ENCODE measurements at places on chromosomes 11 and 22. TPM values are rescaled to one million over a fixed set of nuclear protein-coding genes. Genes with fewer than 3 reads are reported as not detected.

- H3K4me1 ChIP-seq, result peaks cover 53% of the 10 kb centered on the region
- no peak overlapping the region for H3K4me3 ChIP-seq
- H3K36me3 ChIP-seq, result no peaks in the 10 kb centered on the region
- H3K27me3 ChIP-seq, result no peaks in the 10 kb centered on the region
Measured at GRCh38 chr11:36469063-36469462, 41.0 kb downstream of the TRAF6 start.

DNA sequence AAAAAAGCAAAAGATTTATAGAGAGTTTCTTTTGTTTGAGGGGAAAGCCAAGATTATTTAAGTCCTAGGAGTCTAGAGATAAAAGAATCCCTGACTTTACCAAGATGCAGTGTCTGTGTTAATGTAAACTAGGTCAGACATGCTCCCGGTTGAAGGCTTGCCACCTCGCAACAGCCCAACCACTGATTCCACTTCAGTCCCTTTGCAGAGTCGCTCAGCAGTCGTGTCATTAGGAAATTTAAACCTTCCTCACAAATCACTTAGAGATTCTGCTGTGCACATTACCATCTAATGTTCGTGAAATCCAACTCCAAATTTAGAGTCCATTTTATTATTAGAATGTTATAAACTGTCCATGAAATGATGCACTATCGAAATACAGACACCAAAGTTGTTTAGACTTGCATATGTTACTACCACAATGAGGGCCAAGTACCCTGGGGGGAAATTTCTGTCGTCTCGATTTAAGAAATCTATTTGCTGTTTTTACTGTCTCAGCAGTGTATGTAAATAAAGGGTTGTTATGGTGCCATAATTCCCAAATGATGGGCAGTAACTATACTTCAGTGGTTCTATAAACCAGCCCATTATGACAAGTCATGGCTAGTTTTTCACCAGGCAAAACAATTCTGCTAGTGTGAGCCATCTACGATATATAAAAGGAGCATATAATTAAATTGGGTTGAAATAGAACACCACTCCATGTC is 101.4 kb upstream of the MTNR1B start:
- no peak for DNase-seq
- H3K36me3 ChIP-seq, result no peaks in the 10 kb centered on the region
- no peaks in the 10 kb centered on the region for H3K27me3 ChIP-seq
- no peak overlapping the region for H3K4me3 ChIP-seq

SHANK2 gene
- total RNA-seq, result 0.15 TPM

PNPLA3 gene
- 1.9 TPM for total RNA-seq

DNA sequence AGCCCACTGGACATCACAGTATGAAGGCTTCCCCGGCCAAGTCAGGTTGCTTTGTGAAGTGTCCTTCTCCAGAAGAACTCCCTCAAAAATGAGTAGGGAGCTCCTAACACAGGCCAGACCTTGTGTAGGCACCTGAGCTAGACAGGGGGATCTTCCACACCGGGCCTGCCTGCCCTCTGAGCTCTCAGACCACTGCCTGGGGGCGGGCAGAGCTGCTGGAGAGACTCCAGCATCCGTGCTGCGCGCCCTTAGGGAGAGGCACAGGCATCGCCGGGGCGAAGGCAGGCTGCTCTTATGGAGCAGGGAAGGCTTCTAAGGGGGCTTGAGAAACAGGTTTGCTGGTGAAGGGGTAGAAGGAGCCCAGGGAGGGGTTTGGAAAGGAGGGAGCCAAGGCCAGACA is 4.4 kb downstream of the KCNJ5 start:
- DNase-seq, result no peak
- no peaks in the 10 kb centered on the region for H3K27me3 ChIP-seq
- H3K36me3 ChIP-seq, result no peaks in the 10 kb centered on the region

DNA sequence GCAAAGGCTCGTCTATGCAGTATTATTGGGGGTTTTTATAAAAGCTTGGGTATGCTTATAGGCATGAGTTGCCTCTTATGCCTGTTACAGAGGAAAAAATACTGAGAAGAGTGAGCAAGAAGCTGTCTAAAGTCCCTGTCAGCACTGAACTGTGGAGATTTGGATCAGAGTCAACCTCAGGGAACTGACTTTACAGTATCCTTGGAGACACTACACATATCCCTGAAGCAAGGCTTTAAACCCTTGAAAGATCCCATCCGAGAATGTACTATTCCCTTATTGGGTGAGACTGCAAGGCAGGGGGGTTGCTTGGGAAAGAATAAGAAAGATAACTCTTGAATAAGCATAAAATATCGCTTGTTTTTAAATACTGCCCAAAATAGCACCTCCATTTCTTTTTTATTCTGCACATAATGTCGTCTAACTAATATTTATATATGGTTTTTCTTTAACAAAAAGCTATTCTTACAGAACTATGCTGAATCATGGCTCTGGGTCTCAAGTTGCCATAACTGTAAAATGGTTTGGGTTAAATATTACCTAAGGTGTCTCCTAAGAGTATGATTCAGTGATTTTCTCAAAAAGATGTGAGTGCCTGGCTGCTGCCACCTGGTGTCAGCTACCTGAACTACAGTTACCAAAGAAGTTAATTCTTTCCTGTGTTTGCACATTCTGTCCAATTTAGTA is 1062.8 kb downstream of the DLG2 start:
- DNase-seq, result peak; percentile 25
- H3K36me3 ChIP-seq, result no peaks in the 10 kb centered on the region
- H3K4me1 ChIP-seq, result no peaks in the 10 kb centered on the region
- no peak overlapping the region for H3K4me3 ChIP-seq
- no peaks in the 10 kb centered on the region for H3K27me3 ChIP-seq

SCGB2A2 gene
- total RNA-seq, result not detected

DNA sequence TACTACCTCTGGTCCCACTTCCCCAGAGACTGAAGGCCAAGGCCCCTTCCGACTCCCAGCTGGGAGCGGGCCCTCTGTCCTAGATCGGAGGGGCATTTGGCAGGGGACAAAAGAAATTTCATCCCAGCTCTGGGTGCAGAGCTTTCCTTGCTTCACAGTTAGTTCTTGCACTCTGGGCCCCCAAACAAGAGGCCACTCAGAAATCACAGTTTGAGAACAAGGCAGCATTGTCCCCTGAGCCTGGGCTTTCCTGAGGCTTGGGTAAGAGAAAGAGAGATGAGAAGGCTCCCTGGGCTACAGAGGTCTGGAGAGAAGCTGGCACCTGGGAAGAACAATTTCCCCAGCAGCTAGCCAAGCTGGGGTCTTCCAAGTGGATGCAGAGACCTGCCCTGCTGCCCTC is 71.8 kb upstream of the NCAM1 start:
- no peaks in the 10 kb centered on the region for H3K27me3 ChIP-seq
- no peaks in the 10 kb centered on the region for H3K4me1 ChIP-seq
- no peak for DNase-seq
- no peak overlapping the region for H3K27ac ChIP-seq
- H3K36me3 ChIP-seq, result no peaks in the 10 kb centered on the region
- no peak overlapping the region for H3K4me3 ChIP-seq

GRCh38 chr11:63769042-63769713 is 603 bp upstream of the ZFTA start:
- H3K27me3 ChIP-seq, result peaks cover 4% of the 10 kb centered on the region
- H3K27ac ChIP-seq, result no peak overlapping the region
- peaks cover 6% of the 10 kb centered on the region for H3K36me3 ChIP-seq

TRPC6 gene
- total RNA-seq, result not detected

TCN2 gene
- 0.53 TPM for total RNA-seq

GRCh38 chr11:1130276-1131032 is 27.3 kb upstream of the MUC5AC start:
- H3K27ac ChIP-seq, result no peak overlapping the region
- peaks cover 11% of the 10 kb centered on the region for H3K27me3 ChIP-seq
- H3K36me3 ChIP-seq, result no peaks in the 10 kb centered on the region
- DNase-seq, result no peak
- no peak overlapping the region for H3K4me3 ChIP-seq

MAP6 gene
- total RNA-seq, result 0.53 TPM

DNA sequence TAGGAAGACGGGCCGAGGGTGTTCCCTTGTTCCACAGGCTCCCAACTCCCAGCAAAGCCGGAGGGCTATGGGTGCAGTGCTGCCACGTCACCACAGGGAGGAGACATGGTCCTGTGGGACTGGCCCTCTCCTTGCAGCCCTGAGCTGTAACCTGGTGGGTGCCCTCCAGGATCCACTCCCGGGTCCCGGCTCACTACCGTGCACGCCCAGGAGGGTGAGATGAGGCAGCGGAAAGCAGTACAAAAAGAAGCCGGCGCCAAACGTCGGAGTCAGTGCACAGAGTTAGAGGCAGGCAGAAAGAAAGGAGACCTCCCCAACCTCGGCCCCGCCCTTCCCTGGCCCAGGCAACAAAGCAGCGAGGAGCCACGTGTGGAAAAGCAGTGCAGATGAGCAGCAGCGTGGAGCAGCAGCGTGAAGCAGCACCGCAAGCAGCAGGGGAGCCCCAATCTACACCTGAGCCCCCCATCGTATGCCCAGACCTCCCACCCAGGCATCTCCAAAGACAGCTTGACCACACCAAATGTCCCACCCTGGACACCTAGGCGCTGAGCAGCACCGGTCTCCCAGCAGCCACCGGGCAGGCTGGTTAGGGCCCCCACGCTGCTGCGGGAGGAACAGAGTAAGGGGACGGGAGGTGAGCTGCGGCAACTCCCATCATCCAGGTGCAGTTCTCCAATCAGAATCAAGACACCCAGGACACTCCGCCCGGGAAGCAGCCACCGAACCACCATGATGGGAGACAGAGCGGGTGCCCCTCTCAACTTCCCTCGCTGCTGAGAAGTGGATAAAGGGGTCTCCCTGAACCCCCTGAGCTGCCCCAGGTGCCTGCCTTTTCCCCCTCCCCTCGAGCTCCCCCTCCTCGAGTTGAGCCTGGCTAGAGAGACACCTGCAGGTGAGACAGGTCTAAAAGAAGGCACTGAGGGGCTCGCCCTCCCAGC is 28.8 kb downstream of the IGSF9B start:
- H3K4me1 ChIP-seq, result no peaks in the 10 kb centered on the region
- no peak overlapping the region for H3K4me3 ChIP-seq
- H3K36me3 ChIP-seq, result no peaks in the 10 kb centered on the region
- peak; percentile 73 for DNase-seq
- no peak overlapping the region for H3K27ac ChIP-seq

- H3K36me3 ChIP-seq, result no peaks in the 10 kb centered on the region
- H3K4me1 ChIP-seq, result no peaks in the 10 kb centered on the region
- H3K4me3 ChIP-seq, result no peak overlapping the region
- no peak for DNase-seq
Measured at GRCh38 chr22:21876486-21877176, 9.2 kb upstream of the MAPK1 start.

GRCh38 chr11:70111269-70112016 is 33.3 kb downstream of the ANO1 start:
- no peaks in the 10 kb centered on the region for H3K36me3 ChIP-seq
- H3K27me3 ChIP-seq, result 0 out of 2 replicates have a peak, but pooled peaks cover 4% of the 10 kb centered on the region
- peak; percentile 91 for DNase-seq
- peak overlapping the region; percentile 21 for H3K4me3 ChIP-seq
- peak overlapping the region; percentile 24 for H3K27ac ChIP-seq

GRCh38 chr11:126079621-126080124 is 17.0 kb upstream of the CDON start:
- H3K27me3 ChIP-seq, result no peaks in the 10 kb centered on the region
- H3K27ac ChIP-seq, result peak overlapping the region; percentile 56
- DNase-seq, result no peak
- no peak overlapping the region for H3K4me3 ChIP-seq
- peaks cover 39% of the 10 kb centered on the region for H3K4me1 ChIP-seq
- no peaks in the 10 kb centered on the region for H3K36me3 ChIP-seq

- DNase-seq, result no peak
- H3K27me3 ChIP-seq, result no peaks in the 10 kb centered on the region
- no peak overlapping the region for H3K4me3 ChIP-seq
- no peaks in the 10 kb centered on the region for H3K36me3 ChIP-seq
- no peak overlapping the region for H3K27ac ChIP-seq
- no peaks in the 10 kb centered on the region for H3K4me1 ChIP-seq
Measured at GRCh38 chr11:66815646-66816045, 27.6 kb upstream of the RCE1 start.

GRCh38 chr11:69924308-69925161 is 105.3 kb upstream of the FGF3 start:
- no peaks in the 10 kb centered on the region for H3K4me1 ChIP-seq
- H3K36me3 ChIP-seq, result no peaks in the 10 kb centered on the region
- H3K27ac ChIP-seq, result no peak overlapping the region
- no peaks in the 10 kb centered on the region for H3K27me3 ChIP-seq
- no peak overlapping the region for H3K4me3 ChIP-seq

OR52N4 gene
- total RNA-seq, result not detected

OR4D5 gene
- total RNA-seq, result not detected

DNA sequence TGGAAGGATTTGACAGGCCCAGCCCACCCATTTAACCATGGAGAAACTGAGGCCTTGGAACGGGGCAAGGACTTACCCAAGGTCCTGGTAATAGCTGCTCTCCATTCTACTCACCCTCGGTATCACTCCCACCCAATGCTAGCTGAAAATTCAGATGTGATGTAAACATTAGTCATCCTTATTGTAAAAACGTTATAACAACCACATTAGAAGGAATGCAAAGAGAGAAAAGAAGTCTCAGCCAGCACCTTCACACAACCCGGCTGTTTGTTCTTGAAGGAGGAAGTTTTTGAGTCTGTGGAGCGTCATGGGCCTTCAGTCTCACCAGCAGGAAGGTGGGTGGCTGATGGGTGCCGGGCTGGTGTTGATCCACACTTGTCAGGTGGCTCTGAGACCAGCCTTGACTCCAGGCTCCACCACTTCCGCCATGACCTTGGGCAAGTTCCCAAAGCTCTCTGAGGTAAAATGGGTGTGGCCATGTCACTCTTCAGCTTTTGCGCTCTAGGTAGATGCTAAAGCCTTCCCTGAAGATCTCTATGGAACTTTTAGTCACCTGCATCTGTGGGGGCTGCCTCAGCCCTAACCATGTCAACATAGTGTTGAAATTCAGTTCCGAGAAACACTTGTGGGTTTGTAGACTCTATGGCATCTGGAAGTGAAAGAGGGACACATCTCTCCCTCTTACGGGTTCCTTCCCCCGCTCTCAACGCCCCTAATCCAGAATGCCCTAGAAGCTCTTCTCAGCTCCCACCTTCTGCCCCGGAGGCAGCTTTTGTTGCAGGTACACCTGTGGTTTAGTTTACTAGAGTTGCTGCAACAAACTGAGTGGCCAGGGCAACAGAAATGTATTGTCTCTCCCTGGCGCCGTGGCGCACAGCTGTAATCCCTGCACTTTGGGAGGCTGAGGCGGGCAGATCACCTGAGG is 14.8 kb downstream of the CD6 start:
- no peaks in the 10 kb centered on the region for H3K36me3 ChIP-seq
- H3K27me3 ChIP-seq, result no peaks in the 10 kb centered on the region
- DNase-seq, result no peak
- no peak overlapping the region for H3K4me3 ChIP-seq
- no peaks in the 10 kb centered on the region for H3K4me1 ChIP-seq

DNA sequence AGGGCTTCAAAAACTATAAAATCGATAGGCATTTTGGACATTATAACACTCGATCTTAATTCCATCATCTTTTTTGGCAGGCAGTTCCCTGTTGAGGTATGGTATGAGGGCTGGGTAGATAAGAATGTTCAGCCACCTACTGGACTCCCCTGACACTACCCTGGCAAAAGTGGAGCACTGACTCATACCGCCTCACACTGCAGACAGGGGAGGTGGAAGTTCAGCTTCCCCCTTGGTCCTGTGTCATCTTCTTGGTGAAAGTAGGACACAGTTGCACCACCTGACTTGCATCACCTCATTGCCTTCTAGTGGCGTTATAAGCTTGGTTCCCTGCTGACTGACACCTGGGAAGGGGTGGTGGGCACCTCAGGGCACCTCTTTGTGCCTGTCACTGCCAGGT is 30.4 kb downstream of the PAAF1 start:
- H3K36me3 ChIP-seq, result peaks cover 6% of the 10 kb centered on the region
- H3K4me1 ChIP-seq, result no peaks in the 10 kb centered on the region
- no peak overlapping the region for H3K27ac ChIP-seq
- no peak overlapping the region for H3K4me3 ChIP-seq
- H3K27me3 ChIP-seq, result no peaks in the 10 kb centered on the region

GRCh38 chr22:28442711-28443525 is 236.7 kb downstream of the TTC28 start:
- H3K36me3 ChIP-seq, result no peaks in the 10 kb centered on the region
- no peak overlapping the region for H3K4me3 ChIP-seq
- peaks cover 4% of the 10 kb centered on the region for H3K4me1 ChIP-seq
- no peak for DNase-seq
- H3K27ac ChIP-seq, result no peak overlapping the region

TEX12 gene
- 0.28 TPM for total RNA-seq

All from SJCRH30 (cell line).